ENCODE measurements at places on chromosomes 11 and 22. TPM values are rescaled to one million over a fixed set of nuclear protein-coding genes. Genes with fewer than 3 reads are reported as not detected.

- no peak for DNase-seq
These were observed 18.0 kb upstream of the VPREB1 start for GRCh38 chr22:22226448-22227187.

DNA sequence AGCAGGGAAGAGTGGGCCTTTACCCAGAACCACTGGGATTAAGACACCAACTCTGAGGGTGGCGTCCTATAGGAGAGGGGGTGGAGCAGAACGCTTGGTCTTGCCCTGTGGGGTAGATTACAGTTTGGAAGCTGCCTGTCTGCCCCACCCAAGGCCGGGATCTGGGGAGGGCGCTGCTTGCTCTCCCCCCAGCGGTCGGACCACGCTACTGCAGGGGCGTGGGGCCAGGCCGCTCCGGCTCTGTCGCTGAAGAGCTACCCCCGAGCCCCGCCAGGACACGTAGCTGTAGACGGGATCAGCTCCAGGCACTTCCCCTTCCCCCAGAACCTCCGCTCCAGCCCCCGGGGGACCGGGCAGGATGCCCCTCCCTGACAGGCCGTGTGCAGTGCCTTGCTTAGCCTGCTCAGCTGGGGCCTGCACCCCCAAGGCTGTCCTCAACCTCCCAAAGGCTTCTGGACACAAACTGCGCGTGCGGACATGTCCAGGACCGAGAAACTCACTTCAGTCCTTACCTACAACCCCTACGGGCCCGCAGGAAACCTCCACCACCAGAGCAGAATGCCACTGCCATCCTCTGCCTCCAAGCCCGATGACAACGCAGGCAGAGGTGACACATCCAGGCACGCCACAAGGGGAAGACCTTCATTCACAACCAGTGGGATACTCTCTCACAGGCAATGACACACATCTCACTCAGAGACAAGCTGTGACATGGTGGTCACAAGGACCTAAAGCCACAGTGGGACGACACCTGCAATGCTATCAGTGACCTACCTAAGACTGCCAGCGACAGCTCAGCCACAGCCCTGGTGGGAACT, 3.6 kb downstream of the AHNAK start:
- DNase-seq, result peak; percentile 83

DNA sequence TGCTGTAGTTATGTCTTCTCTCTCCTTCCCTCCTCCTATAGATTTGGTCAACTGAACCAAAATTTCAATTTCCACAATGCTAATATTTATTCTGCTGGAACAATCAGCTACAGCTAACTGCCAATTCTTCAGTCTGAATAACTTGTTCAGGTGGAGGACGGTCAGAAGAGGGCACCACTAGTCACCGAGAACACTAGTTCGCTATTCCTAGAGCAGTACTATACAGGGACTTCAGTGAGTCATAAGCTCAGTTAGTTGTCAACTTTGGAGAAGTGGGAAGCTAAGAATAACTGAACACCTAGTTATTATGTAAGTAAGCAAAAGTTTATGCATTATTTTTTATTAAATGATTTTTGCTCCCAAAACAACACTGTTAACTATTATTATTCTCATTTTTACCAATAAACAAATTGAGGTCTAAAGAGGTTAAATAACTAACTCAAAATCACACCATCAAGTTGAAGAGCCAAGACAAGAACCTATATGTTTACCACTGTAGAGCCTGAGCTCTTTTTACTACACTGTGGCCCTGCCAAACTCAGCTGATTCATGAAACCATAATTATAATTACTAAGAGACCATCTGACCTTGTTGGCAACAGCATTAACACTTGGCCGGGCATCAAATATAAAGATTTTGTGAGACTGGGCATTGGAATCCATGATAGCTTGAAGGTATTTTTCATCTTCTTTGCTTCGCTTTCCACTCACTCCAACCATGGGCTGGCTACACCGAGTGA, 59.0 kb downstream of the CEP57 start:
- DNase-seq, result no peak

DNA sequence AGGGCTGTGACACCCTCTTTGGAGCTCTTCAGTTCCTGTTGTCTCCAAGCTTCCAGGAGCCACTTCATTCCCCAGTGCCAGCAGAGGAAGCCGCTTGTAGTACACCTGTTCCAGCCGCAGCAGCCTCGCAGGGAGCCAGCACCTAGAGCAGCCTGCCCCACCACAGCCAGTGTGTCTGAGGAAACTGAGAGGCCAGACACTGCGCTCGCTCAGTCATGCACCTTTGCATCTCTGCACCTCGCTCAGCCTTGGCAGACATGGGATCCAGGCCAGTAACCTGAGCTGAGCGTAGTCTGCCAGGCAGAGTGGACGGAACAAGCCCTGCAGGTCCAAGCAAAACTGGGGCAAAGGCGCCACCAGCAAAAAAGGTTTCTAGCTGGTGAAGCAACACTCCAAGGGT, 1072.1 kb downstream of the JRKL start:
- DNase-seq, result no peak

Gene GRAMD1B
- 4.5 TPM for polyA plus RNA-seq

Gene ST14
- polyA plus RNA-seq, result 35.3 TPM
